ENCODE measurements at places on chromosomes 1 and 21.

DNA sequence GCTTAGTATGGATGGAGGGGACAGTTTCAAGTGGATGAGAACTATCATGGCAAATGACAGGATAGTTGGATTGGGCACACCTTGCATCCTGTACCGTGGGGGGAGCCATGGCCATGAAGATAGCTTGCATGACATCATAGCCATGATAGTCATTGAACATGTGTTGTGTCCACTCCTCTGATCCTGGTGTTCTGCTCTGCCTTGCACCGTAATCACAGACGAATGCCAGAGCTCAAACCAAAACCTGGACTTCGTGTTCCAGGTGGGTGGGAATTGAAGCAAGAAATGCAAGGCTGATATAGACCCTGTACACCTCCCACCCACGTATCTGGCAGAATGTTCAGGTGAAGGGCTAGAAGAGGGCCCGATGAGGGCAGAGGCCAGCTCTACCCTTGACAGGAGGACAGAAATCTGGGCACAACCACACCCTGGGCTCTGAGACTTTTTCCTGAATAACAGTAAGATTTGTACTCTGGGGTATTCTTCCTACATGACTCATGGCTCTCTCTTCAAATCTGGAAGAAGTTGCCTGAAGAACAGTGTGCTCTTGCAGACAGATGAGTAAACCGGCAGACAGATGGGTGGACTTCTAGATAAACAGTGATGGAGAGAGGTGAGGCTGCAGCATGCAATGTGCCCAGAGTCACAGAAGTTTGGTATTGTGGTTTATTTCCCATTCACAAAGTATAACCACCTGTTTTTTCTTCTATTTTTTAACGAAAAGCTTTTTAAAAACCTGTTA is 45.0 kb downstream of the KCNJ6 start:
- DNase-seq: no peak

- no peak for DNase-seq
Measured at GRCh38 chr1:206514813-206515387, 7.6 kb downstream of the RASSF5 start.

GRCh38 chr1:167650269-167651160 is 20.5 kb downstream of the RCSD1 start:
- DNase-seq: no peak

GRCh38 chr1:80776266-80776665 is 1024.5 kb upstream of the ADGRL2 start:
- DNase-seq: no peak

DNA sequence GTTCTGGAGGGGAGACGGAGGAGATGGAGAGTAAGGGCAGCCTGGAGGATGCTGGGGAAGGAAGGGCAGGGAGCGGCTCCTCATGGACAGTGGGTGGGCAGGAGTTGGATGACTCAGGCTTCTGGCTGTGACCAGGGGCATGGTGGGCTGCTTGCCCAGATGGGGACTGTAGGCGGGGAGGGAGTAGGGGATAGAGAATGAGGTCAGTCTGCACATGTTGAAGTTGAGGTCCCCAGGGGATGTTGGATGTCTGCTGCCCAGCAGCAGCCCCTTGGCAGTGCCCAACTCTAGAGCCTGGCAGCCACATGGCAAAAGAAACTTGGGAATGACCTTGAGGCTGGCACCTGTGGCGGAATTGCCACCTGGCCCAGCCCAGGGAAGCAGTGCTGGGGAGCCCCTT is 6.4 kb downstream of the SELENON start:
- no peak for DNase-seq

- DNase-seq: no peak
Measured at GRCh38 chr1:19698181-19698580, 33.5 kb downstream of the HTR6 start.

DNA sequence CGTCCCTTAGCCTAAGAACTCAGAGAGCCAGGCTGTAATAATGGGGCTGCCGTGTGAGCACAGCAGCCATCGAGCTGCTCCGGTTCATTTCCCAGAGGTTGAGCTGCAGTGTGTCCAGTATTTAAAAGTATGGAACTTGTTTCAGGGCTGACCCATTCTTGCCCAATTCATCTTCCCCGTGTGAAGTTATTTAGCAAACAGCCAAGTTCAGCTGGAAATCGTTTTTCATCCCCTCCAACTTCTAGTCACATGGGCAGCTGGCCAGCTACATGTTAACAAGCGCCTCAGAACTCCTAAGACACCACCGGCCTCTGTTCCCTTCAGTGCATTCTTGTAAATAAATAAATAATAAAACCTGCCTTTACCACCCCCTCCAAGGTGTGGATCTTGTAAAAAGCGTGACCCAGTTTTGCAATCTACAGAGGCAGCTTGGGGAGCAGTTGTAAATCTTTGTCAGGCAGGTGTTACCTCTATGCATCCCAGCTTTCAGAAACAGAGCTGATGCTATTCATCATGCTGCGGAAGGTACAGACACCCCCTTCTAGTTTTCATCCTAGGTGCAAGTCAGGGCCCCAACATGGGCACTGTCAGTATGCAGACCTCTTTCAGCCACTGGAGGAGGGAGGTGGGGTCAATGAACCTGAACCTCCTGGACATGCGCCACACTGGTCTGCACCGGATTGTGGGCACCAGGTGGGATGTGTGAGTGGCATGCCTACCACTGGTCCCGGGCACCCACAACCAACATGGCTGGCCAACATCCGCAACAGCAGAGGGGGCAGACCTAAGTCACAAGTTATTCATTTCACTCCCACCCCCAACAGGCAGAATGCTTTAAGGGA is 18.7 kb upstream of the KNCN start:
- DNase-seq: no peak

DNA sequence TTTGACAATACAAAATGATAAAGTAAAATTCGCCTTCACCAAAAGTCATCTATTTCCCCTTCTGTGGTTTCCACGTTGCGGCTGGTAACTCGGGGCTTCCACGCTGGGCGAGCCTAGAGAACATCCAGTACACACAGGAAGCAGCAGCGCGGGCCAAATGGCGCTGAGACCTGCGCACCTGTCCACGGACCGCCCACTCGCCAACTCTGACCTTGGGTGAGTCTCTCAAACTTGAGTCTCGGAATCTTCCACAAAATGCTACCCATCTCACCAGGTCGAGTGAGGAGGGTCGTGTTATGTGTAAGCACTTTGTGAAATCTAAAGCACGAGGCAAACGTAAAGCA is 820 bp upstream of the TTF2 start:
- peak; percentile 45 for DNase-seq

GRCh38 chr1:56817716-56818463 is 1.3 kb downstream of the FYB2 start:
- no peak for DNase-seq

- DNase-seq: no peak
Measured at GRCh38 chr1:245797592-245798348, 643.0 kb downstream of the KIF26B start.

- DNase-seq: no peak
Measured at GRCh38 chr1:222787729-222788128, 27.1 kb upstream of the DISP1 start.

- DNase-seq: no peak
Measured at GRCh38 chr1:107593501-107594209, 371.3 kb downstream of the VAV3 start.

DNA sequence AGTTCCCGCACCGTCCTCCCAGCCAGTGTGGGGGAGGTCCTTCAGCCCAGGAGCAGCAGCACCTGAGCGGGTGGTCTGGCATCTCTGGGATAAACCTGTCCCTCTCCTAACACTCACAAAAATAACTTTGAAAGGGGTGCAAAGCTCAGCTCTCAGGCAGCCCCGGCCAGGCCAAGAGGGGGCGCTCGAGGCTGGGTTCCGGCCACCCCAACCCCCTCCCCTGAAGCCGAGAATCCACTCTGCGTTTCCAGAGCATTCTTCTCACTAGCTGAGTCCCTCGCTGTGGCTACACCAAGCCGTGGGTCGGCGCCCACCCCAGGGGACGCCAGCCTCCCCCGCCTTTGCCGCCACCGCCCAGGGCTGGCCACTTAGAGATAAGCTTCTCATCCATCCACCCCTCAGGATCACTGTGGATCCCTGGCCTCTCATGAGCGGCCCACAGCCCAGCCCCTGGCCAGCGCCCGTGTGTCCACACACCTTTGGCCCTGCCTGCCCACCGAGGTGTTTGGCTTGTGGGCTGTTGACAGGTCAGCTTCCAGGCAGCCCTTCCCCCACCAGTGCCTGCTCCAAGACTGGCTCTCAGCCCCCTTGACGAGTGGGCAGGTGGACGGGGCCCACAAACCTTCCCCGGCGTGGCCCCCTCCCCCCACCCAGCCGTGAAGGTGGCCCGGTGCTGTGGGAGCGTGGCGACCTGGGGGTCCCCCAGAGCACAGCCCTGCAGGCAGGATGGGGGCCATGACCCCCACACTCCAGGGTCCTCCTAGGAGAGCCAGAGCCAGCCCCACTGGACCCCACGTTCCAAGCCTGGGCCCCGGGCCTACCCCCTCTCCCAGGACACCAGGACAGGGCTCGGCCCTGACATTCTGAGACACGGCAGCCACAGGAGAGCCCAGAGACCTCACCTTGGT is 1.9 kb downstream of the FTCD start:
- DNase-seq: no peak

DNA sequence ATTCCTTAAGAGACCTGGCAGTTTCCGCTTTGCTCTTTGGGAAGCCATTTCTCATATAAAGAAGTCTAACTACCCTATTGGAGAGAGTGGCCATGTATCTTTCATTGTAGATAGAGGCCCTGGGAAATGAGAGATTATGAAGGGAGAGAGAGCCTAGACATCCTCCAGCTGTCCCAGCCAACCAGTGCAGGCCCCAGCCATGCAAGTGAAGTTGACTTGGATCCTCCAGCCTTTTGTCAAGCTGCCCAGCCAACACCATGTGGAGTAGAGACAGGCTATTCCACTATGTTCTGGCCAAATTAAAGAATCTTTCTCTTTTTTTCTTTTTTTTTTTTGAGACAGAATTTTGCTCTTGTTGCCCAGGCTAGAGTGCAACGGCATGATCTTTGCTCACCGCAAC is 7.1 kb upstream of the ANP32E start:
- no peak for DNase-seq

GRCh38 chr1:15248216-15248615 is 1.2 kb downstream of the FHAD1 start:
- DNase-seq: no peak

GRCh38 chr1:59732214-59732955 is 82.4 kb upstream of the HOOK1 start:
- no peak for DNase-seq

DNA sequence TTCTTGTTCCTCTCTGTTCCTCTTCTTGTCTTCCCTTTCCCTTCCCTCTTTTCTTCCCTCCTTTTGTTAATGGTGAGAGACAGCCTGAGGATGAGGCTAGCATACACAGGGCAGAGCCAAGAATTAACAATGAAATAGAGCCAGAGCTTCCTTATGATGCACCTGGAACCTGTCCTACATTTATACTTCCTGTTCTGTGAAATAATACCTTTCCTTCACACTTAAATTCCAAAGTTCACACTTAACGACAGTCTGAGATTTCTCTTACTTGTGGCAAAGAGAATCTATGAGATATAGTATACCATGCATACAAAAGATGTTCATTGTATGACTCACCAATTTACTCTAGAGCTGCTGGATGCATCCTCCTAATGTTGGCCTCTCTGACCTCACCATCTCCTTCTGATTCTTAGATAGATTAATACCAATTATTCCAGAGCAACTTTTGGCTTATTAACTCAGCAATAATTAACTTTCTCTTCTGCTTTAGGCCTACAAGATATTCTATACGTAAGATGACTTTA is 30.8 kb upstream of the TSNAX start:
- DNase-seq: no peak

DNA sequence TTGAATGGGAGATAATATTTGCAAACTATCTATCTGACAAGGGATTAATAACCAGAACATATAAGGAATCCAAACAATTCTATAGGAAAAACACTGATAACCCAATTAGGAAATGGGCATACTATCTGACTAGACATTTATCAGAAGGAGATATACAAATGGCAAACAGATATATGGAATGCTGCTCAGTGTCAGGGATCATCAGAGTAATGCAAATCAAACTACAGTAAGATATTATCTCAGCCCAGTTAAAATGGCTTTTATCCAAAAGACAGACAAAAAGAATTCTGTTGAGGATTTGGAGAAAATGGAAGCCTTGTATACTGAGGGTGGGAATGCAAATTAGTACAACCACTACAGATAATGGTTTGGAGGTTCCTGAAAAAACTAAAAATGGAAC is 758.0 kb upstream of the B3GALT2 start:
- no peak for DNase-seq

GRCh38 chr21:42421018-42421793 is 17.5 kb downstream of the UBASH3A start:
- no peak for DNase-seq

- DNase-seq: no peak
Measured at GRCh38 chr1:213538251-213538650, 449.5 kb upstream of the PROX1 start.

GRCh38 chr1:1345384-1345783 is 3.8 kb downstream of the DVL1 start:
- no peak for DNase-seq

DNA sequence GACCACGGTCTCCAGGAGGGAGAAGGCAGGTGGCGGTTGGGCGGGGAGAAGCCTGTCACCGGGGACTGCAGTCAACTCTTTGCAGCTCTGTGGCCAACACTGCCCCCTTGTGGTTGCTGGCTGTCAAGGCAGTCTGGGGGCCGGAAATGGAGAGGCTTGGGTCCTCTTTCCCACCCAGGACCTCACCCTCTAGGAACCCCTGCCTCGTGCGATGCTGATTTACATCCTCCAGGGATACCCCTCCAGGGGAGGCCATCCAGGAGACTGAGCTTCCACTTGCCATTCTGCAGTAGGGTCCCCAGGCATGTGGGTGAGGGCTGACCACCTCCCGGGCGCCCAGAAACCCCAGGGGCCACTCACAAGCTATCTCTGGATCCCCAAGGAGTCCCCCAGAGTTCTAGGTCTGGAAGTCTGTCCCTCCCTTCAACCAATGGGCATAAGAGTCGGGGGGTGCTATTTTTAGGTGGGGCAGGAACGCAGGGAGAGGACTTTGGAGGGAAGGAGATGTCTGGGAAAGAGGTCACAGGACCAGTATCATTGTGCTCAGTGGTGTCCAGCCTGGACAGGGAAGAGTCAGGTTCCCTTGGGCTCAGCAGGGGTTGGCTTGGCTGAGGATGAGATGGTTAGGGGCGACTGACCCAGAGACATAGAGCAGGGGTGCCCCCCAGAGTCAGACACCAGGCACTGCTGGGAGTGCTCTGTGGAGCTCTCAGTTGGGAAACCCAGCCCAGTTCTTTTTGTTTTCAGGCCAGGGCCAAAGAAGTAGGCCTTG is 7.1 kb upstream of the GPR61 start:
- peak; percentile 38 for DNase-seq

GRCh38 chr1:181087400-181087901 is 1.0 kb upstream of the IER5 start:
- DNase-seq: no peak

- peak; percentile 18 for DNase-seq
Measured at GRCh38 chr1:176843352-176844297, 320.9 kb downstream of the ASTN1 start.

DNA sequence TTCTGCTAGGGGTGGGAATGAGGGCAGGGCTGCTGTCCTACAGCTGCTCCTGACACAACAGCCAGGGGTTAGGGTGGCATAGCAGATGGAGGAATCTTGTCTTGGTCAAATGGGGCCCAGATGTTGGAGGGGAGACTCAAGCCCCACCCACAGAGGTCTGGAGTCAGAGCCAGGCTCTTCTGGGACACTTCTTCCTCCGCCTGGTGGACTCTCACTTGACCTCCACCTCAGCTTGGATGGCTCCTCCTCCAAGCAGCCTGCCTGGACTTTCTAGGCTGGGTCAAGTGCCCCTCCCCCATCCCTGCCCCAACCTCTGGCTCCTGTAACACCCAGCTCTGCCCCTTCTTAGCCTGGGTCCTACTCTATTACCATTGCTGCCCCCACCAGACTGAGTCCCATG is 35.5 kb downstream of the EPHA2 start:
- no peak for DNase-seq

Data from NCI-H510A (cell line).